Fibroblast of mammary gland (primary cell): ENCODE measurements at places on chromosomes 6 and 20.

DNA sequence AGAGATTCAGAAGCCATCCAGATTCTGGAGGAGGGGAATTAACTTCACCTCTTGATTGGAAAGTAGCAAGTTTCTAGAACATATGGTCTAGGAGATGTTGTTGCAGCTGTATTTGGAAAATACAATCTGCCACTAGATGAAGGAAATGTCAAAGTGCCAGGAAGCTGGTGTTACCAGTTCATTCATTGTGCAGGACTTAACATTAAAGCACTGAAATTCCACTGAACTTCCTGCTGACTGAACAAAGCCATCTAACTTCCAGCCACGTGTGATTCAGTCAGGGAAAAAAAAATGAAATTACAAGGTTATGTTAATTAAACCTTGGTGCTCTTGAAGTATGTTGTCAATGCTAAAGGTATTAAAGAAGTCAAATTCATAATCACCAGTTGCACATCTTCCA is 321.5 kb upstream of the SASH1 start:
- DNase-seq, result no peak

DNA sequence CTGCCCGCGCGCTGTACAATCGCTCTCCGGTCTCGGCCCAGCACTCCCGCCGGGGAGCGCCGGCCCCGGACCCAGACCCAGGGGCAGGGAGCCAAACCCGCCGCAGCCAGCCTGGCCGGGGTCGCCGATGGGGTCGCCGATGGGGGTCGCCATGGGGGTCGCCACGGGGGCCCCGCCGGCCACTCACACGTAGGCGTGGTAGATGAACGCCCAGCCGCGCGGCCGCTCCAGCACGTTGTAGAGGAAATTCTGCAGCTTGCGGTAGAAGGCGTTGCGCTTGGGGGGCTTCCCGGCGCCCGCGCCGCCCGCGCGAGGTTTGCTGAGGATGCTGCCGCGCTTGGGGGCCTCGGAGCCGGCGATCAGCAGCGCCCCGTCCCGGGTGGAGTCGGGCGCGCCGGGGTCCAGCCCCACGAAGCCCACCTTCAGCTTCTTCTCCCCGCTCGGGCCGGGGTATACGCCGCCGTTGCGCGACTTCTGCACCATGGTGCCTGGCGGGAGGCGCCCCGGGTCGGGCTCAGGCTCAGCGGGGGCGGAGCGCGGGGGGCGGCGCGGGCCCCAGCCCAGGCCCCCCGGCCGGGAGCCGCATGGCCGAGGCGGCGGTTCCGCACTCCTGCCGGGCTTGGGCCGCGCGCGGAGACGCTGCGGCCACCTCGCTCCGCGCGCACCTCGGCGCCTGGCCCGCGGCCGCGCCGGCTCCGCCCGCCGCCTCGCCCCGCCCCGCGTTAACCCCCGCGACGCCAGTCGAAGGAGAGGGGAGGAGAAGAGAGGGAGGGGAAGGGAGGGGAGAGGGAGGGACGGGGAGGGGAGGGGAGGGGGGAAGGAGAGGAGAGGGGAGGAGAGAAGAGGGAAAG is at the start of gene KCNQ2:
KCNQ2 (minus strand) TSS at position 675 of the 851 bp plus-strand sequence; CDS start at position 483, 192 bp downstream.
- no peak for DNase-seq

- no peak for DNase-seq
Measured at GRCh38 chr6:92024110-92024509, 1395.2 kb downstream of the EPHA7 start.

DNA sequence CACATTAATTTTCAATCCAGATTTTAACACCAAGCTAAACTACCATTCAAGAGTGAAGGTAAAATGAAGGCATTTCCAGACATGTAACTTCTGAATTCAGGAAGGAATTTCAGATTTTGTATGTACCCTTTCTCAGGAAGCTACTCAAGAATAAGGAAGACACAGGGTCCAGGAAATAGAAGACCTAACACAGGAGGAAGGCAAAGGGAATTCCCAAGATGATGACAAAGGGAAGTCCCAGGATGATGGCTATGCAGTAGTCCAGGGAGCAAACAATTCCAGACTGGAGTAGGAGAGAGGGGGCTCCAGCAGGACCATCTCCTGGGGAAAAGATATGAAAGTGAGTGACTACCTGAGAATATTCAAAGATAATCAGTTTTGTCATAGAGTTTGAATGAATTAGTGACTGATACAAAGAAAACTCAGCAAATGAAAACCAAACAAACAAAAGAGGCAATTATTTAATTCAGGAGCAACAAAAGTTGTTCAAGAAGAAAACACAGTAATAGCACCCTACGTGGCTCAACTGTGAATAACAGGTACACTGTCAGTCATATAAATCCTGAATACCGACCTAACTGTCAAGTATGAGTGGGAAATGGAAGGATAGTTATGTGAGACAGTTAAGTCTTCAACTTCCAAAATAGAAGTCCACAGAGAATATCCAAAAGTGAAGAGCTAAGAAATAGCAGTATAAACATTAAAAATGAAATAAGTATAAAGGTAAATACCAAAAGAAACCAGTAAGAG is 4.0 kb downstream of the RNF24 start:
- DNase-seq, result no peak

DNA sequence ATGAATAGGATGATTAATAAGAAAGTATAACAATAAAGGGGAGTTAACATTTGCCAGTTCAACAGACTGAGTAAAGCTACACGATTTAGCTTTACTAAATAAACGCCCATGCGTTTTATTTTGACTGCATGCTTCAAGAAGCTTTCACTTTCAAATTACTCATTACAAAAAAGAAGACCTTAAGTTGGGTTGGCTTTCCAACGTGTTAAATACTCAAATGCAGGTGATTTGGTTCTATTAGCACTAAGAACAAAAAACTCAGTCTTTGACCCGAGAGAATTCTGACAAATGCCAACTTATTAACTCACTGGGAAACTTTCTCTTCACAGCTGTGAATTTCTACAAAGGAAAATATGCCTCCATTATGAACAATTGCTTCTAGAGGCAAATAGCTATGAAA is 24.8 kb downstream of the RNF146 start:
- DNase-seq, result no peak
